ENCODE measurements at places on chromosomes 12 and 14.
A peak's percentile ranks its signal among the peaks of the same experiment; 100 is the strongest.

DNA sequence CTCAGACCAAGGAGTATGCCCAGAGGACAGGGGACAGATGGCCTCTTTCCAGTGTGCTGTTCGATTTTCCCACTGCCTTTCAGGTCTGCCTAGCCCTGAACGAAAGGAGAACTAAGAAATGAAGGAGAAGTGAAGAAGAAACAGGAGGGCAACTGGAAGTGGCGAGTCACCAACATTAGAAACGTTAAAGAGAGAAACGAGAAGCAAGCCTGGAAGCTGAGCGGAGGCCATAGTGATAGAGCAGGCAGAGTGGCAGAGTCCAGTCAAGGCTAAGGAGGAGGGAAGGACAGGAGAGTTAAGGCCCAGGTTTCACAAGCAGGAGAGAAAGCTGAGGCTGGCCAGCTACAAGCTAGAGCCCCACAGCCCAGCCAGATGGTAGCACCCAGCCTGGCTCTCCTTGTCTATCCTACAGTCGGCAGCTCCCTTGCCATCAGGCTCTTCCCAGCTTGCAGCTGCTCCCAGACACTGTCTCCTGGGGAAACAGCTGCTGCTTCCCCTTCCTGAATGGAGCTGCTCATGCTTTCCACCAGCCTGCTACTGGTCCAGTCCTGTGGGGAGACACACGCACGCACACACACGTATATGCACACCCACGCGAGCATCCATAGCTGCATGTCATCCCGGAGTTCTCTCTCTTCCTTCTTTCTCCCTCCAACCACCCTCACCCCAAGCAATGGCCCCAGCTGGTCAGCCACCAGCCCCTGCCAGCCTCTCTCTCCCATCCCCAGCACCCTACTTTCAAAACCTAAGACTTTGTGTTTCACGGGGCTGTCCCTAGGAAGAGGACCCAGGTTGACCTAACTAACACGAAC lies 139.7 kb upstream of the CCND2 start:
- DNase-seq = no peak

- DNase-seq = no peak
Measured at GRCh38 chr12:124916374-124917134, 2.1 kb upstream of the UBC start.

- DNase-seq = no peak
Measured at GRCh38 chr12:83197483-83197914, 510.8 kb downstream of the TMTC2 start.

GRCh38 chr12:120438495-120439198 lies 734 bp downstream of the COX6A1 start:
- no peak for DNase-seq

DNA sequence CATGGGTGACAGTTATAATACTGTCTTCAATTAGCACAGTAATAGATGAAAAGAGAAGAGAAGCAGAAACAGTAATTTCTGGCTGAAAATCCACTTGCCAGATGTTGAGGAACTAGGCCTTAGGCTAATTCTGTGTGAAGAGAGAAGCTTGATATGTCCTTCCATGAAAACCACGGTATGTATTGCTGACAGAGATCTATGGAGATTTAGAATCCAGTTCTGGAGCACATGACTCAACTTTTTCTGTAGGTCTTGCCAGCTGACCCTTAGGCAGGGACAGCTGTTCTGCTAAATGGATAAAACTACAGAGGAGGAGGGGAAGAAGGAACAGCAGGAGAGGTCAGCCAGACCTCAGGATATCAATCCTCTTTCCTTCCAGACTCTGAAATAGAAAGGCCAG lies 211.5 kb downstream of the PRKD1 start:
- DNase-seq = no peak

DNA sequence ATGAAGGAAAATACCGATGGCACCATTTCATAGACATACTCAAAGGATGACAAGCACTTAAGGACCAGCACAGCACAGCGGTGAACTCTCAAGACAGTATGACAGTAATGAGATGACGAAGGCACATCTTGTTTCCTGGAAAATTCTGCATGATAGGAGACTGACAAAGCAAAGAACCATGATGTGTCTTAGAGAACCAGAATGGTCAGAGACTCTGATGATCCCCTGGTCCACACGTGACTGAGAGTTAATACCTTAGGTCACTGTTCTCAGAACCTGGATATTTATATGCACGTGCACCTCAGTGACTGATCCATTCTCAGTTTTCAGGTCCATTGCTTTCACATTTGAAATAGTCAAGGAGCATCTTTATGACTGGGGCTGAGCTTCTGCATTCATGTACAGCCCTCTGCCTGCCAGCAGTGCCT lies 35.3 kb downstream of the PROX2 start:
- no peak for DNase-seq

GRCh38 chr12:19657118-19657731 lies 217.9 kb downstream of the AEBP2 start:
- no peak for DNase-seq

- no peak for DNase-seq
Measured at GRCh38 chr12:13005649-13006048, 5.6 kb upstream of the HEBP1 start.

GRCh38 chr14:65025818-65026217 lies 39.1 kb downstream of the FNTB start:
- no peak for DNase-seq

GRCh38 chr12:131432532-131433260 lies 278.2 kb upstream of the SFSWAP start:
- DNase-seq = no peak

- DNase-seq = no peak
Measured at GRCh38 chr12:4908684-4909409, 858 bp upstream of the KCNA1 start.

GRCh38 chr12:33669349-33669748 lies 229.7 kb upstream of the SYT10 start:
- DNase-seq = no peak

GRCh38 chr14:62443796-62444195 lies 601.5 kb downstream of the KCNH5 start:
- DNase-seq = no peak

DNA sequence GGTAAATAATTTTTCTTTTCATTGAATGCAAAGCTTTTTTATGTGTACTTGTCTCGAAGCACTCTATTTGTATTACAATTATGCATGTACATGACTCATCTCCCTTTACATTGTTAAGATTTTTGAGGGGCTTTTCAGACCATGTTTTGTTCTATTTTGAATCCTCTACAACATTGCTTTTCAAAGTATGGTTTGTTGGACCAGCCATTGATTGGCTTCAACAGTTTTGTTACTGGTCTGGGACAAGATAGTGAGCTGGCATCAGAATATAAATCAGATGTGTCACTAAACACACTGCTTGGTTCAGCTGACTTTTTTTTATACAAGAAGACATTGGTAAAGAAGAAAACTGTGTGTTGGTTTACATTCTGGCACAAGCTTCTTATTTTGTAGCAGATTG lies 122.3 kb downstream of the MON2 start:
- DNase-seq = no peak

DNA sequence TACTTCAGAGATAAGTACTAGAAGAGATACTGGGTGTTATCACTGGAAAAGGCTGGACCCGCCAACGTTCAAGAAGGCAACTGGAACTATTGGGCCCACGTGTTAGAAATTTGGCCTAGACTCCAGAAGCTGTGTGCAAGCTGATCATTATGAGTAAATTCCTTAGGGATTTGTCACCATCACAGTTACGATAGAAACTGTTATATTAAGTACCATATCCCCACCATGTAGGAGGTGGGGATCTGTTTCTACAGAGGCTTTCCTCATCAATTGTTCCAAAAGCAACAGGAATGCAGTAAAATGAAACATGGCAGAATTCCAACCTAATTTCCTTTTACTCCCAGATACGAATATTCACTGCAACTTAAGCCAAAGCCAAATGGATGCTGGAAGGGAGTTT lies 170.7 kb downstream of the NOVA1 start:
- DNase-seq = no peak

DNA sequence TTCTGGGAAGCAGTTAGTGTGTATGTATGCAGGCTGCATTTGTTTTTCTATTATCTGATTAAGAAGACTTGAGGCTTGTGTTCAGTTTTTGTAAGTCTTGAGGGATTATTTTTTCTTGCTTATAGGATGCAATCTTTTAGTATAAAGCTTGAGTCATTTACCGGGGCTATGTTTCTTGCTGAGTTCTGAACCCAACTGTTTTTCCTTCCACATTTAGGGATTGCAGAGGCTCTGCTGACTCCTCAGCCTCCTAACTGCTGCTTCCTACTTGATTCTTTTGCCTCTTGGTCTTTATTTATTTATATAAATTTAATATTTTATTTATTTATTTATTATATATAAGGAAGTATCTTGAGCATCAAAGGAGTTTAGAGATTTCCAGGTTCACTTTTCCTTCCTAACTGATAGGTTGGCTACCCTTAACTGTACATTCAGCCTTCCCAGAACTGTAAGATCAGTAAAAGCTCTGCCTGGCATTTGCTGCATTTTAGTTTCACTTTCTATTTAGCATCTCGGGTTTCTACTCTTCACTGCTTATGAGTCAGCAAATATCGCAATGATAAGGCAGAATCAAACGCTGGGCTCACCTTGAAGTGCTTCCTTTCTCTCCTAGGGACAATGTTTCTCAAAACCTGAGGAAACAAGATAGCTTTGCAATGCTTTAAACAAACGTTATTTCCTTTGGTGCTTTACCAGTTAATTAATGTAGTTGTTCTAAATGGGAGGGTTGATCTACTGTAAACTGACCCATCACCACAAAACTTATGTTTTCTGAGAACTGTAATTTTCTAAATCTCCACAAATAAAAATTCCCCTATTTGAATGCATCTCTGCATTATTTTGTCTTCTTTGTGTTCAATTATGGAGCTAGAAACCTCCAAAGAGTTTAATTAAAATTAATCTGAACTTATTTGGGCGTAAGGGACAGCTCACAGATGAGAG lies 1183.7 kb upstream of the TMEM132C start:
- peak; percentile 4 for DNase-seq

DNA sequence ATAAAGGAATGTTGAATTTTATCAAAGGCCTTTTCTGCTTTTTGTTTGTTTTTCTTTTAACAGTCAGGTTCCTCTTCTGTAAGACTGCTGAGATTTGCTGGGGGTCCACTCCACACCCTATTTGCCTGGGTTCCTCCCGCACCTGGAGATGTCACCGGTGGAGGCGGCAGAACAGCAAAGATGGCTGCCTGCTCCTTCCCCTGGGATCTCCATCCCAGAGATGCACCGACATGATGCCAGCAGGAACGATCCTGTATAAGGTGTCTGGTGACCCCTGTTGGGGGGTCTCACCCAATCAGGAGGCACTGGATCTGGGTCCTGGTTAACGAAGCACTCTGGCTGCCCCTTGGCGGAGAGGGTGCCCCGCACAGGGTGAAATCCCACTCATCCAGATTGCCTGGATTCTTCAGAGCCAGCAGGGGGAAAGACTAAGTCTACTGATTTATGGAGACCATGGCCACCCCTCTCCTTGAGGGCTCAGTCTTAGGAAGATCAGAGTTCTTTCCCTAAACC lies 244.0 kb upstream of the MDGA2 start:
- no peak for DNase-seq

DNA sequence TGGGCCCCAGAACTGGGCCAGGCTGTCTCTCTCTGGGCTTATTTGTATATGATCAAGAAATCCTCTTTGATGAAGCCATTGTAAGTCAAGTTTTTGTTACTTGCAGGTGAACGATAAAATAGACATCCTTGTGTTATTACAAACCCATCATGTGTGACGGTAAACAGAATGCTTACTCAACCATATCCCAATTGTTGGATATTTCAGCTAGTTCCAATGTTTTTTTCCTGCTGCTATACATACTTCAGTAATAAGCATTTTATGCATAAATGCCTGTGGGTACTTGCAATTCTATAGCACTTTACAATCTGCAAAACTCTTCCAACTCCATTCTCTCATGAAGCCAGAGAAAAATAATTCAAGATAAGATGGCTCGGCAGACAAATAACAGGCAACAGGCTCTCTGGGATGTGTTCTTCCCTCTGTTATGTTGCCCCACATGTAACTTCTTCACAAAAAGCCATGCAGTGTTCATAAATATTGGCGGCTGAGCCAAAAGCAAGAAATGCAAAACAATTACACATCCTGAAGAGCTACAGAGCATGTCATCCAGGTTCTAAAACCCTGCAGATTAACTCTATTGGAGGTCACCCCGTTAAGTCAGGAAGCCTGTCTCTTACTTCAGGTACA lies 69.5 kb downstream of the CLMN start:
- no peak for DNase-seq

DNA sequence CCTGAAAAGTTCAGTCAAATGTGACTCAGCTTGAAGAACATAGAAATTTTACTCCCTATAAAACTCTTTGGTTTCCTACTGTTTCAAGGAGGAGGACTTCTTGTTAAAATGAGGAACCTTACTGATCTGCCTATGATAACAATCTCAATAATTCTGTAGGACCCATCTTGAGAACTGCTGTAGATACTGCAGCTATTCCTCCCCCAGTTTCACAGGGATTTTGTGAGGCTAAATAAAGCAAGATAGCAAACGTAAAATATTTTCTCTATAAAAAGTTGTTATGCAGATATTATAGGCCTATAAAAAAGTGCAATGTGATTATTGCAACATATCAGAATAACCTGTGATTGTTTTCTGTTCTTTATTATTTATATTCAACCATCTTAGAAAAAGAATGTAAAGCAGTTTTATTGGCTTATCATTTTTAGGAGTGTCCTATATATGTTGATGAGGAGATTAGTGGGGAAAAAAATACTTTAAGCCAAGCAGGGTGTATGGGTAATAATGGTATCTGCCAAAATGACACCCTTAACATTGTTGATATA lies 12.1 kb downstream of the CLEC14A start:
- DNase-seq = no peak

GRCh38 chr12:98990648-98991047 lies 345.6 kb downstream of the APAF1 start:
- no peak for DNase-seq
